ENCODE measurements at places on chromosomes 1 and 21.
A peak's percentile ranks its signal among the peaks of the same experiment; 100 is the strongest.

GRCh38 chr1:233376382-233377110 lies 49.0 kb downstream of the MAP3K21 start:
- DNase-seq, result no peak

DNA sequence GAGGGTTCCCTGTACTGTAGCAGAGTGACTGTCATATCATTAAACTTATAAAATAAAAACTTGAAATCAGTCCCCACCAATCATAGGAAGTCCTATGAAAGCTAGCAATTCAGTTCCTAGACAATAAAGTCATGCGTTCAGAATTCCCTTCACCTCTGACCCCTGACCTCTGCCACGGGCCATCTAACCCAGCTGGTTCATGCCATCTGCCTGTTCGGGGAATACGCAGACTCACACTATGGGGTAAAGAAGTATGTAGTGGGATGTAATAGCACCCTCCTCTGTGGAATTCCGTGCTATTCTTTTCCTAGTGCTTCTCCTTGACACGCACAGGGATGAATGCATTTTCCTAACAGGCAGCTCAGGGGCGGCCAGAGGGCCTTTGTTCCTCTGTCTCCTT lies 2.1 kb downstream of the GSTM4 start:
- DNase-seq, result no peak

- no peak for DNase-seq
Observed at GRCh38 chr1:22315315-22316078, 136.2 kb upstream of the ZBTB40 start.

- no peak for DNase-seq
Observed at GRCh38 chr1:176829261-176829660, 335.3 kb downstream of the ASTN1 start.

GRCh38 chr21:25572861-25573310 lies 34.4 kb downstream of the MRPL39 start:
- DNase-seq, result no peak

- no peak for DNase-seq
Observed at GRCh38 chr1:185996211-185996610, 262.0 kb downstream of the HMCN1 start.

DNA sequence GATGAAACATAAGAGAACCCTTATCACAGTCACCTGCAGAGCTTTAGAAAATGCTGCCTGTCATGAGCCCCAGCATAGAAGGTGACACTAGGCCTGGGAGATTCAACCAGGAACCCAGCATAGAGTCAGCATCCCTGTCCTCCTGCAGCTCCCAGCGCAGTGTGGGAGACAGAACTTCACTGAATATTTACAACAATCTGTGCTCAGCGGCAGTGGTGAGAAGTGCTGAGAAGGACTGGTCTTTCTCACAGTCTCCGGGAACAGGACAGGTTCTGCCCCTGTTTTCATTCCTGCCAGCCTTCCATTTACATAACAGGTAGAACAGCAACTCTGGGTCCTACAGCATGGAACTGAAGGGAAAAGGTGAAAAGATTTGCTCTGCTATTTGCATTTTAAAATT lies 83.5 kb upstream of the GADD45A start:
- no peak for DNase-seq

GRCh38 chr1:199452627-199453026 lies 574.9 kb upstream of the NR5A2 start:
- no peak for DNase-seq

- no peak for DNase-seq
Observed at GRCh38 chr1:165169028-165169427, 187.5 kb downstream of the LMX1A start.

DNA sequence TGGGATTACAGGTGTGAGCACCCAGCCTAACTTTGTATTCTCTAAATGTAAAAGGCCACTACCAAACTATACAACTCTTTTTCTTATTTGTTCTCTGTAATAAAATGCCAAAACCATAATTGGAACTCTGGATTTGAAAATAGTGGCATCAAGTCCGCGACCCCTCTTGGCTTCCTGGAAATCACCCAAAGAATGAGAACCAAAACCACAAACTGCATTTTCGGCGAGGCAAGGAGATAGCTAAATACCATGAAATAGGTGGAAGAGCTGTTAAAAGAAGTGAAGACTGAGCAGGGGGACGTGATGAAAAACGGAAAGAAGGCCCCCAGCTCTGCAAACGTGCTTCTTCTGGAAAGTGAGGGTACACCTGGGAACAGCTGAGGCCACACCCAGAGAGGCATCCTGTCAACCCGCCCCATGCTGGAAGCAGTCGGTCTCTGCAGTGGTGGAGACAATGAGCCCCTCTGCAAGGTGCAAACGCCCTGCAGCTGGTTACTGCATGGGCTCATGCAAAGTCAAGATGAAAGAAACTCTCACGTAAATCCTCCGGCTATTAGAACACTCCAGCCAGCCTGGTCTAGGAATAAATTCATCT lies 22.5 kb downstream of the VPS26C start:
- DNase-seq, result no peak

GRCh38 chr1:4088676-4089075 lies 188.6 kb upstream of the C1orf174 start:
- no peak for DNase-seq

DNA sequence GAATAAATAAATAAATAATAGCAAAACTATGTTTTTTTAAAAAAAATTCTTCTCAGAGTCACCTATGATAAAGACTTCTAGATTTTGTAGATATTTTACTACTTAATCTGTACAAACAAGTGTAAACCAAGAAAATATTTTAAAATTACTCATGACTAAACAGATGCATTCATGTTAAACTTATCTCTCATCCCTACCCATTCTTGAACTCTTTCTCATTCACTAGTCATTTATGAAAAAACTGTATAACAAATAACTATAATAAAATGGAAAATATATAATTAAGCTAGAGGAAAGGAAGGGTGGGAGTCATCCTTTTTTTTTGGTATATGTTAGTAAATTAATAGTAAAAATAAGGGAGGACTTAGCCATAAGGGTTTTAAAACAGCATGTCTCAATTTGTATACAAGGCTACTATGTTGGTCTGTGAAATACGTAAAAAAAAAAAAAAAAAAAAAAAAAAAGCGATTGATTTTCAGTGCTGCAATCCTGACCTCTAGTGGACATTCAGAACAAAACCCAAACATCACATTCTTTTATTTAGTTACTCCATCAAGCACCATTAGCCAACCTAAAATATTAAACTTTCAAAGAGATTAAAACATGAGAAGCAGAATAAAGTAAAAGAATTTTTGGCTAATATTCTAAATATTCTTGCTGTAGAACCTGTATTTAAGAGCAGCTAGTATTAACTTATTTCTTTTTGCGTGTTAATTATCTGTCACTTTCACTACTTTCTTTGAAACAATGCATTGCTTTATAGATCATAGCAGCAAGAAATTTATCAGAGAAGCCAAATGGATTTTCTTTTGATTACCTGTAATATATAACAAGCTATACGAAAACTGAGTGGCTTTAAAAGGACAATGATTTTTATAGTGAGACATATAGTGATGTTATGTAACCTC lies 255.8 kb upstream of the CACYBP start:
- DNase-seq, result peak; percentile 56

GRCh38 chr1:114149211-114149610 lies 4.5 kb downstream of the SYT6 start:
- no peak for DNase-seq

DNA sequence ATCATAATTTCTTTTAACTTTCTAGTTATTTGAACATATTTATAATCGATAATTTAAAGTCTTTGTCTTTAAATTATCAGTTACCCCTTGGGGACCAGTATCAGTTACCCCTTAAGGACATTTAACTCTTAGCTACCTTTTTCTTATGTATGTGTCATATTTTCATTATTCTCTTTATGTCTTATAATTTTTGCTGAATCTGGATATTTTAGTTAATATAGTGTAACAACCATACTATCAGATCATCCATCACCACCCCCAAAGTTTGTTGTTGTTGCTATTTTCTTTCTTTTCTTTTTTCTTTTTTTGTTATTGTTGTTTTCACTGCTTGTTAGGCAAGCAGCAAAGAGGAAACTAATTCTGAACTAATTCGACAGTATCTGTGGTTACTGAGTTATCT lies 57.0 kb upstream of the TNFSF18 start:
- DNase-seq, result no peak

DNA sequence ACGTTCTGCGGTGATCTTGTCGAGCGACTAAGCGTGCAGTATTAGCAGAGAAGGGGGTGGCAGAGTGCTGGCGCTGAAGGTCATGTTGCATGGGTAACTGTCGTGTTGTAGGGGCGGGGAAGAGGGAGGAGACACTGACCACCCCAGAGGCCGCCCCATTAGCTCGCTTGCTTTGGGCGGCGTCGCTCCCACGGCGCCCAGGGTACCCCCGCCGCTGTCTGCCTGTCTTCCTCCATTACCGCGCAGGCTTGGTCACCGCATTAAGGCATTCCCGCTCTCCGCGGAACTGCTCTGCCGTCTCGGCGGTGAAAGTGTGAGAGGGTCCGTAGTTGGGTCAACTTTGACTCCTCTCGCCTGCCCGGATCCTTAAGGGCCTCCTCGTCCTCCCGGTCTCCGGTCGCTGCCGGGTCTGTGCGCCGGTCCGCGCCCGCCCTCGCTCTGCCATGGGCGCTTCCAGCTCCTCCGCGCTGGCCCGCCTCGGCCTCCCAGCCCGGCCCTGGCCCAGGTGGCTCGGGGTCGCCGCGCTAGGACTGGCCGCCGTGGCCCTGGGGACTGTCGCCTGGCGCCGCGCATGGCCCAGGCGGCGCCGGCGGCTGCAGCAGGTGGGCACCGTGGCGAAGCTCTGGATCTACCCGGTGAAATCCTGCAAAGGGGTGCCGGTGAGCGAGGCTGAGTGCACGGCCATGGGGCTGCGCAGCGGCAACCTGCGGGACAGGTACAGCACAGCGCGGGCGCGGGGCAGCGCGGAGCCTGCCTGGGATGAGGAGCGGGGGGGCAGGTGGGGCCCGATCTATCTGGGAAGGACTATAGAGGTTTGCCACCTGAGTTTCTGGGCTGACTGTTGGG lies at the start of gene MTARC2:
MTARC2 (plus strand) TSS at position 234 of the 846 bp plus-strand sequence; CDS start at position 444, 210 bp downstream.
- peak; percentile 86 for DNase-seq

GRCh38 chr1:17668624-17669175 lies 86.4 kb upstream of the ACTL8 start:
- DNase-seq, result no peak

- no peak for DNase-seq
Observed at GRCh38 chr1:57826535-57826934, 402.7 kb upstream of the DAB1 start.

DNA sequence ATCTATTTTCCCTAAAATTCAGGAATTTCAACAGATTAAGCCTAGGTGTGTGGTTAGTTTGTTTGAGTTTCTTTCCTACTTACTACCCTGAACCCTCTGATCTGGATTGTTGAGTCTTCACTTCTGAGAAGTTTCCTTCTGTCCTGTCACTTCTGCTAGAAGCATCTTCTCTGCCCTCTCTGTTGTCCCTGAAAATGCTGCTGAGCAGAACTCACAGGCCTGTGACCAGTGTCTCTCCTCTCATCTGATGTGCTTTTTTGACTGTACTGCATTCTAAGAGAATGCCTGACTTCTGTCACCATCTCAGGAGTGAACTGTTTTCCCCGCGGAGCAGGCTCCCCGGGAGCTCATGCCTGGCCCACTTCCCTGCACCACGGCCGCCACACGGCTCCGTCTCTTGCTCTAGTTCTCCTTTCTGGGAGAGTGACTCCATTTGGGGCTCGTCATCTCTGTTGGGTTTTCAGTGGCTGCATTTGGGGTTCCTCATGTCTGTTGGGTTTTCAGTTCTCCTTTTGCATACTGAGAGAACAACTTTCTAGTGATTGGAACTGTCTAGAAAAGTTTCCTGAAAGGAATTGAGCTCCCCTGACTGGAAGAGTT lies 77.9 kb downstream of the POFUT2 start:
- DNase-seq, result no peak

DNA sequence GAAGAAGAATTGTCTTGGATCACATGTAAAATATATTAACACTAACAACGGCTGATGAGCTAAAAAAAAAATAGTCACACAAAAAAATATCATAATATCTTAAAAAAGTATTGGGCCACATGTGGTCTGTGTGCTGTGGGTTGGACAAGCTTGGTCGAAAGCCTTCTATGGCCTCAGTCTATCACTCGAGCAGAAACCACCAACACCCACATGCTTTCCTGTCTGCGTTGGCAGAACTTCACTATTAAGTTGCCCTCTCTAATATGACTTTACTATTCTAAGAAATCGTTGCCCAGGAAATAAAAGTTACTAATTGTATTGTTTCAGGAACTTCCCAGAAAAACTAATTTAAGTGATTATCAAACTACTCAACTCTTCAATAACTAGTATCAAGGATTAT lies 28.2 kb upstream of the ETS2 start:
- no peak for DNase-seq

GRCh38 chr21:41877901-41878830 lies 978 bp downstream of the PRDM15 start:
- DNase-seq, result peak; percentile 45

GRCh38 chr21:25536752-25537151 lies 70.5 kb downstream of the MRPL39 start:
- no peak for DNase-seq

DNA sequence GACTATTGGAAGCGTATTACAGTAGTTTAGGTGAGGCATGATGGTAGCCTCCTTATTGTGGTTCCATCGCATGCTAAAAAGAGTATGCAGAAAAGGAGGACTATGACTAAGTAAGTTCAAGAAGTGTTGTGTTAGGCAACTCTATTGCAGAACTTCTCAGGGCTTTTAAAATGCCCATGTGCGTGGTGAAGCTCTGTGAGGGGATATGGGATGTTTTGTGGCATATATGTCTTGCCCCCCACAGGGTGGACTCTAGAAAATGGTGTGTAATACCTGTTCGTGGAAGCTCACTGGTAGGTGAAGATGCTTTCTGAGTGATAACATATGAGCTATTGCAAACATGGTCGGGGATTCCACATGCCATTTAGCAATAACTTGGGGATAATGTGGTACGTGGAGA lies 31.7 kb downstream of the MAN1A2 start:
- no peak for DNase-seq

GRCh38 chr1:7641587-7642417 lies 129.3 kb upstream of the VAMP3 start:
- DNase-seq, result no peak

GRCh38 chr1:224615861-224616755 lies at the start of gene CNIH3:
CNIH3 (plus strand) TSS chr1:224616317; CDS start chr1:224617175, 858 bp downstream.
- peak; percentile 80 for DNase-seq

DNA sequence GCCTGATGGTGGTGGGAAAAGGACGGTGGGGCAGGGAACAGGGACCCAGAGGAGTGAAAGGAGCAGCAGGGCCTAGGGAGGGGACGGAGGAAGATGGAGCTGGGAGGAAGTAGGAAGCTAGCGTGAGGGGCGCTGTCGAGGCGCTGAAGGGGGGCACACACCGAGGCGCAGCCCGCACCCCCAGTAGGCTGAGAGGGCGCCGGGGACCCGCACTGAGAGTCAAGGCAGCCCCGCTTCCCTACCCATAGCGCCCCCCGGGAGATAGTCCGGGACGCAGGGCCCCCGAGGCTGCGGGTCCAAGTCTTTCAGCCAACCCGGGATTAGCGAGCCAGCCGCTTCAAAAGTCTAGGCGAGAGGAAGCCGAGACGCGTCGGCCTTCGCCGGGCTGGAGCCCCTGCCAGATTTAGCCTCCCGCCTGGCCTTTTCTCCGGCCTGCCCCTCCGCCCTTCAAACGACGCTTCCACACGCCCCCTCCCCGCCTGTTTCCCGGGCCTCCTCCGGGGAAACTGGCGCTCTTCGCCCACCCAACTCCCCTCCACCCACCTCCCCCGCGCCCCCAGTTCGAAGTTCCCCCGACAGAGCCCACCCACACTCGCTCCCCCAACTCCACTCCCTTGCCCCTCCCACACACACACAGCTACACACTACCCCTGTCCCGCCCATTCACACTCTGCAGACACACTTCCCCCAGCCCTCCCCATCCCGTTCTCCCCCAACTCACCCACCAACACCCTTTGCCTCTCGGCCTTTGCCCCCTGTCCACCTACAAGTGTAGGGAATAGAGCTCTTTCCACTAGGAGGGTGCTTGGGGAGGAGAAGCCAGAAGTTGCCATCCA lies 7.8 kb upstream of the PROX1 start:
- DNase-seq, result no peak

All from T47D (cell line).